Non-pigmented ciliary epithelial cell (primary cell): ENCODE measurements at places on chromosomes 4 and X.

DNA sequence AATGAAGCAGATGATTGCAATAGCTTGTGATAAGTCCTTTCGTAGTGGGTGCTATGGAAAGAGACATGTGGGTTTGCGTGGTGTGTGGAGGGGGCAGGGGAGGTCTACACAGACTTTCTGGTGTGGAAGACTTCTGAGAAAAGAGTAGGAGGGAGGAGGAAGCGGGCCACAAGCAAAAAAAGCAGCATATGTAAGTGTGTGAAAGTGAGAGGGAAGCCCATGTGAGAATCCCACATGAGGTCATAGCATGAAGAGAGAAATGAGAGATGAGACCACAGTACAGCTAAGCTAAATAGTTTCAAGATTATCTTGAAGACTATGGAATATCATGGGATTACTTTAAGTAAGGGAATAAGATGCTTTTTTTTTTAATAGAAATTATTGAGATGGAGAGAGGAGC lies 2039.9 kb upstream of the TENM3 start:
- DNase-seq = no peak

- DNase-seq = no peak
These were observed 88.8 kb upstream of the CCDC160 start for GRCh38 chrX:134148172-134148692.

DNA sequence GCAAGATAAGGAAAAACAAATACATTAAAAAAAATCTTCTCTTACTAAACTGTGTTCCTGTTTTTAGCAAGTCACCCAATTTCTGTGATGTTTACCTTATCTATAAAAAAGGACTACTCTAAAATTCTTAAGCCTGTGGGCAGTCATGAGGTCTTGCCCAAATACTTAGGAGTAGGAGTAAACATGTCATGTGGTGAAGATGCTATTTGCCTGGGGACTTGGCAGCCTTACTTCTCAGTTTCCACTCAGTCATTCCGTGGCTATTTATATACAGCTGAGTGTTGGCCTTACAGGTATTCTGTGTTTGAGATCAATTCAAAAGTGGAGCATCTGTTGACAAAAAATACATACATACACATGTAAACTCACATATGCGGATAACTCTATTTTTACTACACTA lies 89.9 kb upstream of the TLR2 start:
- DNase-seq = no peak

DNA sequence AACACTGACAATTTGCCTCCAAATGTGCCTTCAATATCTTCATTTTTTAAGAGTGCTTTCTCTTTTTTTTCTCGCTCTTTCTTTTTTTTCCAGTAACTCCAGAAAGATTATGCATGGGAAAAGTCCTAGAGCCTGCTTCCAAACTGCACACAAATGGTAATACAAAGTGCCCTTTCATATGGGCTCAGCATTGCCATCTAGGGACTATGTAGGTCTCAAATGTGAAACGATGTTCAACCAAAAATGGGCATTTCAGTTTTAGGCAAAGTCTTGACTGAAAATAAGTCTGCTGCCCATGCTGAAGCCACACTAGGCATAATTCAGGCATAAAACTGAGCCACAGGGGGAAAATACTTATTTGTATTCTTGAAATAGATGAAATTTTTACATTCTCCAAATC lies 65.6 kb downstream of the SYNPO2 start:
- no peak for DNase-seq

DNA sequence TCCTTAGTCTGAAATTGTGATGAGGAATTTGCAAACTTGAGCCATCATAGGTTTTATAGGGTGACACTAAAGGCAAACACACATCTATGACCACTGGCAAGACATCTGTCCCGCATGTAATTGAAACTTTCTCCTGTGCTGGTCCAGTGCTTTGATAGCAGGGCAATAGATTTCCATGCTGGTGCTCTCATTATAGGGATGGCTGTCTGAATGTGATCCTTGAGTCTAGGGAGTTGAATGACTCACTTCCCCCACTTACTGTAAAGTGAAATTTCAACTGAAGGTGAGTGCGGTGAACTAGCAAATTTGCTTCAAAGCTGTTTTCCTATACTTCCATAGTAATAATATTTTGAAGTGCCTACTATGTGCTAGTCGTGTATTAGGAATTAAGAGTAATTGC lies 1630.0 kb downstream of the STIM2 start:
- DNase-seq = peak; percentile 8

- peak; percentile 49 for DNase-seq
These were observed at the start of gene PAK3 for GRCh38 chrX:111095974-111096895. Gene PAK3 (plus strand): TSS chrX:111096191. CDS start chrX:111123104, 26,913 bp downstream.

GRCh38 chrX:68677998-68678397 lies 30.5 kb downstream of the STARD8 start:
- no peak for DNase-seq

- DNase-seq = no peak
These were observed 75.0 kb downstream of the ZFYVE28 start for GRCh38 chr4:2343476-2343875.

GRCh38 chr4:121182296-121182695 lies 18.2 kb upstream of the TNIP3 start:
- no peak for DNase-seq

GRCh38 chr4:24256066-24256465 lies 328.3 kb downstream of the DHX15 start:
- DNase-seq = no peak

- no peak for DNase-seq
These were observed 2.0 kb upstream of the PDK3 start for GRCh38 chrX:24463077-24463476.
